ENCODE measurements at places on chromosomes 12 and 14. TPM values are rescaled to one million over a fixed set of nuclear protein-coding genes. Genes with fewer than 3 reads are reported as not detected.

The OSBPL8 gene
- total RNA-seq: 83.3 TPM

The PRPH gene
- total RNA-seq: not detected

- no peak for DNase-seq
Observed at GRCh38 chr14:68976160-68977067, 2.7 kb downstream of the ACTN1 start.

DNA sequence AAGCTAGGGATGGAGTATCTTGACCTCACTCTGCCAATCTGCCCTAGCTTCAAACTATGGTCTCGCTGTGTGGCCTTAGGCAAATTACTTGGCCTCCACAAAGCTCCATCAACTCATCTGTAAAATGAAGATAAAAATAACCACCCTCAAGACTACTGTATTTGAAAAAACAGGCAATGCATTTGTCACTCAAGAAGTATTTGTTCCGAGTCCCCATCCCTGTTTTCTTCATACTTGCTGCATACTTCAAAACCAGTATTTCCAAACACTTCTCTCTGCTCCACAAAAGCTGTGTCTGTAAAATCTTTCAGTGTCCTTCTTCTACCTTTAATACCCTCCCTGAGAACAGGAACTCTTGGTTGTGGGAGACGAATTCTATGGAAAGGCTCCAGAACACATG lies 47.9 kb downstream of the GTF2A1 start:
- no peak for DNase-seq

DNA sequence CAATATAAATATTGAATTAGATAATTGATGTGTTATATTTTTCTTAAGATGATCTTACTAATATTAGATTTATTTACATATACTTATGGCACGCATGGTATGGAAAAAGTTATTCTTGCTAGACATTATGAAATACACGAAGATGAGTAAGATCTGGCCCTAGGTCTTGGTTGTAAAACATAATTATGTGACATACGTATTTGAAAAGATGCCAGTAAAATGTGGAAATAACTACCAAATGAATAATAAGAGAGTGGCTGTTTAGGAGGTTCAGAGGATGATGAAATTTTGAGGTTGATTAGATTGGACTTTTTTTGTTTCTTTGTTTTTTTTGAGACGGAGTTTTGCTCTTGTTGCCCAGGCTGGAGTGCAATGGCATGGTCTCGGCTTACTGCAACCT lies 41.3 kb downstream of the FANCM start:
- no peak for DNase-seq
